ENCODE measurements at places on chromosomes 16 and 17.

- no peak for DNase-seq
Observed at GRCh38 chr16:4381072-4381934, 9.7 kb downstream of the VASN start.

DNA sequence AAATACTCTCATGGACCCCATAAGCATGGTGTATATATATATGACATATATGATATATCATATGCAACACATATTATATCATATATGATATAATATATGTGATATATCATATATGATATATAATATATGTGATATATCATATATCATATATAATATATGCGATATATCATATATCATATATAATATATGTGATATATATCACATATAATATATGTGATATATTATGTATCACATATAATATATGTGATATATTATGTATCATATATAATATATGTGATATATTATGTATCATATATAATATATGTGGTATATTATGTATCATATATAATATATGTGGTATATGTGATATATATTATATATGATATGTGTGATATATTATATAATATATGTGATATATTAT lies 21.9 kb upstream of the MAPK3 start:
- no peak for DNase-seq

DNA sequence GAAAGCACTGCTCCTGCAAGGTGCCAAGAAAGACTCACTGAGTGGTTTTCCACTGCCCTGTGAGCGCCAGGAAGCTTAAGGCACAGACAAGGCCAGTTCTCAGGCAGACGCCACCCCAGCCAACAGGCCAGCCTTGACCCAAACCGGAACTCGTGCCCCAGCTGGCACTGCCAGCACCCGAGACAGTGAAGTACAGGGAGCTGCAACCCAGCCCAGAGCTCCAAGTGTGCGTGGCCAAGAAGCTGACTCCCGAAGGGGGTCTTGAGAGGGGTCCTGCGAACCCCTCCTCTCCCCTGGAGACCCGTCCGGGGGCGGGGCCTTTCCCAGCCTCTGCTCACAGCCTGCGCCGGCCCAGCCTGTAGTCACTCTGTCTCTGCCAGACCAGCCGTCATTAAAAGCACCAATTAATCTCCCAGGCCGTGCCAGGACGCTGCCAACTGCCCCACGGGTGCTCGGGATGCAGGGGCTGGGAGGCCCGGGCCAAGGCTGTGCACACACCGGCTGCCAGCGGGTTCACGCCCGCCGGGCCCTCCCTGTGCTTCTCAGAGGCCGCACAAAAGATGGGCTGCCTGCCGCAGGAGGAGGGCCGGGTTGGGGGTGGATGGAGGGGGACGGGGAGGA lies 4.4 kb upstream of the SOX8 start:
- no peak for DNase-seq

GRCh38 chr16:74485916-74486315 lies 64.6 kb upstream of the CLEC18B start:
- no peak for DNase-seq

- DNase-seq, result no peak
Observed at GRCh38 chr16:68309799-68310198, 947 bp downstream of the SLC7A6OS start.

GRCh38 chr16:14650629-14651028 lies 17.9 kb downstream of the BFAR start:
- no peak for DNase-seq

- DNase-seq, result no peak
Observed at GRCh38 chr16:22193063-22193411, 13.0 kb upstream of the EEF2K start.

- DNase-seq, result no peak
Observed at GRCh38 chr17:39755554-39756379, 18.0 kb downstream of the GRB7 start.

DNA sequence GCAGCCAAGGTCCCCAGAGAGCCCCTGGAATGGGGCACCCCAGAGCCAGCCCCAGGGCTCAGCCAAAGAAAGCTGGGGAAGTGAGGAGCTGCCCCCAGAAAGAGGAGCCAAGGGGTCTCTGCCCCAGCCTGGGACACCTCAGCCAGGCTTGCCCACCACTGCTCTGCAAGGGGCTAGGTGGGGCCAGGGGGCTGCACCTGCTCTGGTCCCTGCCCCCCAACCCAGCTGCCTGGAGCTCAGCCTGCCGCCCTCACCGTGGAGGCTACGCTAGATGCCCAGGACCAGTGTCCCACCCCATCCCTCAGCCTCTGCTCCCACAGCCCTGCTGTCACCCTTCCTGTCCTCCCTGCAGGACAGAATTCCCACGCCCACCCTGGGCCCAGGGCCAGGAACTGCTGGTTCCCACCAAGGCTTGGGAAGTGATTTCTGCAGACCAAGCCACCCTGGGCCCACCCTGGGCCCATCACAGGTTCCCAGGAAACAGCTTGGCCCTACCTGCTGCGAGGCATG lies 28.1 kb upstream of the KRT17 start:
- DNase-seq, result no peak

DNA sequence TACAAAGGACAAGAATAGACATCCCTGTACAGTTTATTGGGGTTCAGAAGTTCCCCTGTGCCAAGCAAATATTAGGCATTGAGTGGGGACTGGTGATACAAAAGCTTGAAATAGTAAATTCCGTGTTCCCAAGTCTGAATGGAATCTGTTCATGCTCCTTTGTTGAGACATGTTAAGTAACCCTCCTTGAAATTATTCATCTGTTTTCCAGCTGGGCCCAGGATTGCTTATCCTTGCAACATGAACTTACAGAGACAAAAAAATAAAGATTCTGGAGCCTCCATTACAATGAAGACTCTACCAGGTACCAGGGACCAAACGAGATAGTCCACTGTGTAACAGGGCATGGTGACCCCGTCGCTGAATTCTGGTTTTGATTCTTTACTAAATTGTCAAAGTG lies 6.1 kb upstream of the CCL8 start:
- no peak for DNase-seq

DNA sequence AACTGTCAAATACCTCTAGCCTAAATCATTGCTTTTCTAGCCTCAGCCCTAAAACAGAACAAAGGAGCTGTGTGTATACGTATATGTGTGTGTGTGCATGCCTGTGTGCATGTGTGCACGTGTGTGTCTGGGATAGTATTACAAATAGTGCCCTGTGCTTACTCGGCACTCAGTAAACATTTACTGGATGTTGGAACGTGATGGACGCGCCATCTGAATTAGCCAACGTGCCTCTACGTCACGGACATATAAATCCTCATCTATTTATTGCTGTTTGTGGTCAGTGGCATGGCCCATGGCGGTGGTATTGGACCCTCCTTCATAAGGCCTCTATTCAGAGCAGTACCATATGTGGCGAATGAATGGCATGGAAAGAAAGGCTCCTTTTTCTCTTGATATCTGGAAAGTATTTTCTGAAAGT lies 37.5 kb downstream of the WWP2 start:
- no peak for DNase-seq

- no peak for DNase-seq
Observed at GRCh38 chr16:19132255-19132654, 18.5 kb downstream of the ITPRIPL2 start.

DNA sequence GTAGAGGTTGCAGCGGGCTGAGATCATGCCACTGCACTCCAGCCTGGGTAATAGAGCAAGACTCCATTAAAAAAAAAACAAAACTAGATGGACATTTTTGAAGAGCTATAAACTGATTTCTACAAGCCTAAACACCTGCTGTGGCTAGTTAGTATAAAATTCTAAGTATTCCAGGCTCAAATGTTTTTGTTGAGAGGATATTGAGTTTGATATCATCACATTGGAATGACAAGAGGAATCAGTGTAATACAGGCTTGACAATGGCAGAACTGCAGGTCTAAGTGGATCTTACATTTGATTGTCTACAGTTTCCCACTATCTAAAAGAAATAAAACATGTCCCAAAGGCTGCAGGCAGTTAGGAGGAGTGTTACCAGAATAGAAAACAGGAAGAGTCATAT lies 23.9 kb upstream of the DLX3 start:
- DNase-seq, result no peak

GRCh38 chr16:70018254-70018653 lies 67.1 kb downstream of the CLEC18A start:
- DNase-seq, result no peak

GRCh38 chr16:21222495-21223337 lies 10.8 kb upstream of the ANKS4B start:
- no peak for DNase-seq

DNA sequence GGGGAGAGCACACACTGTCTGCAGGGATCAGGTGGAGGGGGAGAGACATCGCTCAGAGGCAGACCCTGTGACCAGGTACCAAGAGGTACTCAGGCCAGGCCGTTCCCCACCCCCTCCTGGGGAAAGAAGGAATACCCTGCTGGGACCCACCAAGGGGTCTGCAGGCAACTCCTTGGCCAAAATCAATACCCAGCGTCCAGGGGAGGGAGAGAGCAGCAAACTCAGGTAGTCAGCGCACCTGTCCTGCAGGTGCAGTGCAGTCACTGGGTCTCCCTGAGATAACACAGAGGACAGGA lies 57.5 kb upstream of the DOC2B start:
- no peak for DNase-seq

DNA sequence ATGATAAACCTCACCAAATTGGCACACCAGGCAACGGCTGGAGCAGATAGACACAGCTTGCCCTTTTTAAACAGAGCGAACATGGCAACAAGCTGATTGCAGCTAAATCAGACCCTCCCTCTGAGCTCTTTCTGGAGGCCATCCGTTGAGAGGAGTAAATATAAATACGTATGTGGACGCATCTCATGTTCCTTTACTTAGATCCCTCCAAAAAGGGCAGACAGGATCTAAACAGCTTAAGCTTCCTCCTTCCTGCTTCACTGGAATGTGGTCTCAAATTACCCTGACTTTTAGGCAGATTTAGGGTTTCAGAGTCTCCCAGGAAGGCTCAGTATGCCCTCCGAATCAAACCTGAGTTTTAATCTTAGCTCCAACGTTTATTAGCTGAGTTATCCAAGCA lies 204.7 kb upstream of the GOT2 start:
- DNase-seq, result no peak

GRCh38 chr17:52235516-52235915 lies 77.0 kb upstream of the CA10 start:
- DNase-seq, result no peak

DNA sequence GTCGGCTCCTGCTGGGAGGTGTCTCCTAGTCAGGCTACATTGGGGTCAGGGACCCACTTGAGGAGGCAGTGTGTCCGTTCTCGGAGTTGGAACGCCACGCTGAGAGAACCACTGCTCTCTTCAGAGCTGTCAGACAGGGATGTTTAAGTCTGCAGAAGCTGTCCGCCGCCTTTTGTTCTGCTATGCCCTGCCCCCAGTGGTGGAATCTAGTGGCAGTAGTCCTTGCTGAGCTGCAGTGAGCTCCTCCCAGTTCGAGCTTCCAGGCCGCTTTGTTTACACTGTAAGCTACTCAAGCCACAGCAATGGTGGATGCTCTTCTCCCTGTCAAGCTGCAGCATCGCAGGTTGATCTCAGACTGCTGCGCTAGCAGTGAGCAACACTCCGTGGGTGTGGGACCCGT lies 36.0 kb downstream of the ITFG1 start:
- DNase-seq, result no peak

GRCh38 chr17:51046514-51047384 lies 73.9 kb downstream of the SPAG9 start:
- DNase-seq, result peak; percentile 93

DNA sequence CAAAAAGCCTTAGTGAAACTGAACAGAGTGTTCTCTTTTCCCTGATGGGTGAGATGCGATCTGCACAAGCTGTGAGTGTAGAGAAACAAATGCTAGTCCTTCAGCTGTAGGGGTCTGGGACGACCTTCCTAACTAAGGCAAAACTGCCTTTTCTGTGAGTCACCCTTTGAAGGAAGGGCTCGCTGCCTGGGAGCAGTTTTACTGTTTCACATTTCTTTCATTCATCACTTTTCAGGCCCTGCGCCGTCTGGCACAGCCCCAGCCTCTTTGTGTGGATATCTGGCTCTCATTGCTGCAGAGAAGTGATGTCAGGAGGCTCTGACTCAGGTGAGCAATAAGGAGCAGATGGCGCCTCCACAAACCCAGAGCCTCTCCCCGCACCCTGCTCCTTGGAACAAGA lies 57.4 kb downstream of the HS3ST3A1 start:
- no peak for DNase-seq

DNA sequence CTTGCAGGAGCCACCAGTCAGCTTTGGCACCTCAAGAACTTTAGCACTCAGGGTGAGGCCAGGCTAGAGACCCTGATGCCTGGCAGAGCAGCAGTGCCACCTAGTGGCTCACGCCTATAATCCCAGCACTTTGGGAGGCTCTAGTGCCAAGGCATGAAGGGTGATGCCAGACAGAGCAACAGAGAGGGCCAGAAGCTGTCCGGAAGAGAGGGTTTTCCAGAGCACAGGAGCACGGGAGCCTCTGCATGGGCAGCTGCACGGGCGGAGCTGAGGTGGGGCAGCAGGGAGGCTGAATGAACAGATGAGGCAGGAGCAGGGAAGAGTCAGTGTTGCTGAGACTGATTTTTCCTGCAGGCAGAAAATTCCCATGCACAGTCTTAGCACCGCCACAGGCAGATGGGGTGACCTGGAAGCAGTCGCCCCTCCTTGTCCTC lies 38.9 kb downstream of the MYH3 start:
- peak; percentile 38 for DNase-seq

- DNase-seq, result no peak
Observed at GRCh38 chr17:67183531-67183930, 61.5 kb downstream of the HELZ start.

DNA sequence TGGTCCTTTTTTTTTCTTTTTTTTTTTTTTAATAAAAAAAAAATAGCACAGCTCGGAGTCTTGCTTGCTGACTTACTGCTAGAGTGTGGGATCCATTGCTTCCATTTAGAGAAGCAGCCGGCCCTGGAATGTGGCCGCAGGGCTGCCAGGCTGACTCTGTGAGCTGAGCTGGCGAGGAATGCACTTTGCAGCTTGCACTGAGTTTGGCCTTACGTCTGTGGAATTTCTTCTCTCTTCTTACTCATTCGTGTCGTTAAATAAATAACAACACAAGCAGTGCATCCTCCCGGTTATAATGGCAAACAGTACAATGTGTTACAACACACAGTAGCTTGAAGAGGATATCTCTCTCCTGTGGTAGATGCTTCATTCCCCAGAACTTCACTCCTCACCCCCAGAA lies 69.2 kb downstream of the PRKCB start:
- DNase-seq, result no peak

GRCh38 chr16:53372992-53373871 lies 61.0 kb upstream of the RBL2 start:
- no peak for DNase-seq

GRCh38 chr16:60346256-60346655 lies 1612.1 kb upstream of the GOT2 start:
- no peak for DNase-seq

DNA sequence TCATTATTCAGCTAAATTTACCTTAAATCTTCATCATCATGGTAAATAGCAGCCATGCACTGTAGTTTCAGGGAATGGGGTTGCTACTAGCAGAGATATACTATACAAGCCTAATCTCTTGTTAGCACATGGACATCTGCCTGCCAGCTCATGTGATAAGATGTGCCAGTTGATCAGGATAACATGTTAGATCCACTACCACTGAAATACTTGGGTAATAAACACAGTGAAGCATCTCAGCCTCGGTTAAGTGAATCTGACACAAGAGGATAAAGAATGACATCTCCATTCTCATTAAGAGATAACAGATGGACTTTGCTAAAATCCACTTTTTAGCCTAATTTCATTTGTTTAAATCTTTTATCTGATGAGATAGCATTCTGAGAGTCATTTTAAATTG lies 256.1 kb downstream of the CDH8 start:
- DNase-seq, result no peak

- no peak for DNase-seq
Observed at GRCh38 chr16:78050734-78051400, 28.5 kb downstream of the CLEC3A start.
